NCI-H1092 (cell line): ENCODE measurements at places on chromosomes 4 and X.

- DNase-seq = no peak
These were observed 38.8 kb upstream of the AFAP1 start for GRCh38 chr4:7978489-7978888.

- no peak for DNase-seq
These were observed 436.5 kb upstream of the GALNTL6 start for GRCh38 chr4:171376724-171377123.

DNA sequence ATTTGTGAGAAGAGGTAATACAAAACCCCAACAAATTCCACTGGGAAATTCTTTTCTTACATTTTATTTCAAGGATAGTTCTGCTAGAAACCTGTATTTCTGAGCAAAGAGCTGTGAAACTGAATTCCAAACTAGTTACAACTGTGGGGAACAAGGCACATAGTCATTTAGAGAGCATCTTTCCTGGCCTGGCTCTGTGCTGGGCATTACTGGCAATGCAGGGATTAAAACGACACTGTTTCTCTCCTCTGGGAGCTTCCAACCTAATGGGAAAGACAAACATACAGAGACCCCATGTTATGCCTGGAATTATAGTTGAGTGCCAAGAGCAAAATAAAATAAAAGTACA lies 36.5 kb downstream of the SUPT20HL1 start:
- DNase-seq = no peak

GRCh38 chrX:68997911-68998310 lies 167.3 kb downstream of the PJA1 start:
- no peak for DNase-seq

GRCh38 chr4:5460106-5460801 lies 248.1 kb downstream of the EVC2 start:
- DNase-seq = peak; percentile 5

- DNase-seq = no peak
These were observed 46.7 kb downstream of the KCNIP4 start for GRCh38 chr4:21901831-21902230.

DNA sequence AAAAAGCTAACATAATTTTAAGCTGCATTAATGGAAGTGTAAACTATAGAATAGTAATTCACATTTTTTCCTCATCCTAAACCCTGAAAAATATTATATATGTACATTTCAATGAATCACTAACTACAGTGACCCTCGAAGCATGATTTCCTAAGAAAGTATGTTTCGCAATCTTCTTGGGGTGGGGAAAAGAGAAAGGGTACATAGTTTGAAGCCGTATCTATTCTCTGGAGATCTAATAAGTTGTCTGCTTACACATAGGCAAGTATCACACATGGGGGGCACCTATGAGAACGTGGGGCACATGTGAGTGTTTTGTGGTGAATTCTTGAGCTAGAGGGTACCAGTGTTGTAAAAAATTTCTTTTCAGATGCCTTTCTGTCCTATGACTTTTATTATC lies 71.2 kb downstream of the JADE1 start:
- no peak for DNase-seq

GRCh38 chr4:2712261-2712842 lies 43.8 kb downstream of the TNIP2 start:
- no peak for DNase-seq

DNA sequence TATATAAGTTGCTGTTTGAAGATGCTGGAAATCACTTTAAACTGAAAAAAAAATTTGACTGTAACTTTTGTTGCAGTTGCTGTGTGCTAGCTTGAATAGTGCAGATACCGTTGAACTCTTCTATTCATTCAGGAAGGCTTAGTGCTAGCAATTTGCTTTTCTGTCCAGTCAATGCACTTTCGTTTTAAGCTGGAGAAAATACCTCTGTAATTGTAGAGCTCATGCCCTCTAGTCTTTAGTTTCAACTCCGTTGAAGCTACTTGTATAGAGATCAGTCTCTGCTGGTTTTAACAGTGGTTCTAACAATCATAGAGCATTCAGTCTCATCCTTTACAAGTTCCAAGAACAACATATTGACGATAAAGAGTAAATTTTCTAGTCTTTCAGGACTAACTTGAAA lies 49.0 kb upstream of the TRPC3 start:
- no peak for DNase-seq

- no peak for DNase-seq
These were observed 54.5 kb downstream of the KLHL8 start for GRCh38 chr4:87165892-87166291.

GRCh38 chr4:121252224-121252806 lies 88.2 kb upstream of the TNIP3 start:
- peak; percentile 49 for DNase-seq

DNA sequence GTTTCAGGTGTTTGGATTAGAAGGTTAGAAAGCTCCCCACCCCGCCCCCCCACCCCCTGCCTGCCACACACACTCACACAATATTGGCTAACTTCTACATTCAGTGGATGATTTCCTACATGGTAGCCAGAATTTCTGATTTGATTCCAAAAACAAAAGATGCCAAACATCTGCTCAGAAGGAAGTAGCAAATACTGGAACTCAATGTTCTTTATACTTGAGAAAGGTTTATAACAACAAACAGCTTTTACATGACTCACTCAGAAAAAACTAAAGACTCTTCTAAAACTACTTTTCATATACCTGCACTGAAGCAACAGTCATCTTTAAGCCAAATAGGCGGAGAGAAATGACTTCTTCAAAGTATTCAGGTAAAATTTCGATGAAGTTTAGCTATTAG lies 750.5 kb upstream of the POU3F4 start:
- no peak for DNase-seq

DNA sequence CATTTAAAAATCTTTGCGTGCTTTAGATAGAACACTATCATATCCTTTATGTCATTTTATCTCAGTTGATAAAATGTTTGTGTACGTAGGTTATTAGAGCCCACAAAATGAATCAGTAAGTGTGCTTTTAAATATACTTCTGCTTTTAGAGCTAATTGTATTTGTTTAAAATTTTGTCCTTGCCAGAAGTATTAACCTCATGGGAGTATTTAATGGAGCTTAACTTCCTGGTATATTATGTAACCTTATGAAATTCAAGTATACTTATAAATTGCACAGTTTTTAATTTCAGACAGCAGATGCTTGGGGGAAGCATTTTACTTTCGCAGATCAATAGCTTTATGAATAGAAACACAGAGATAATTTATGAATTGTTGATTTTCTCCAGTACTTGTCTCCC lies 90.2 kb downstream of the DIPK2B start:
- DNase-seq = no peak

- no peak for DNase-seq
These were observed 9.0 kb upstream of the DUSP9 start for GRCh38 chrX:153638041-153638371.

DNA sequence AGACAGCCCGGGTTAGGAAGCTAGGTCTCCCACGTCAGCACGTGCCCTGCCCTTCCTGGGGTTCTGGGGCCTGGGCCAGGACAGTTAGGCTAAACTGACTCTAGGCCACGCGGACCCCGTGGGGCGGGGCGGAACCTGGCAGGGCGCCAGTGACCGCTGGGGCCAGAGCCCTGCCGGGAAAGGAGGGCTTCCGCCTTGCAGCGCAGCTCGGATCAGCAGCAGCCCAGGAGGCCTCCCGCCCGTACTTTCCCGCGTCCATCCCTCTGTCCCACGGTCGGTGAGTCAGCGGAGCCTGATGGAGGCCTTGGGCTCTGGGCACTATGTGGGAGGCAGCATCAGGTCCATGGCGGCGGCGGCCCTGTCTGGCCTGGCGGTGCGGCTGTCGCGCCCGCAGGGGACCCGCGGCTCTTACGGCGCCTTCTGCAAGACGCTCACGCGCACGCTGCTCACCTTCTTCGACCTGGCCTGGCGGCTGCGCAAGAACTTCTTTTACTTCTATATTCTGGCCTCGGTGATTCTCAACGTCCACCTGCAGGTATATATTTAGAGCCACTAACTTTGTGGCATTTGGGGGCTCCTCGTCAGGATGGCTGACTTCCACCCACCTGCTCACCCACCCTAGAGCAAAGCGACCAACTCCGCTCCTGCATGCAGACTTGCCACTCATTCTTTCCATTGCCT lies at the start of gene SMIM10:
Gene SMIM10, plus strand, starts transcription at position 191 of the 681 bp plus-strand sequence. Its CDS starts 105 bp downstream, at position 296.
- DNase-seq = no peak

- no peak for DNase-seq
These were observed 52.1 kb downstream of the KLHL34 start for GRCh38 chrX:21606002-21606401.

DNA sequence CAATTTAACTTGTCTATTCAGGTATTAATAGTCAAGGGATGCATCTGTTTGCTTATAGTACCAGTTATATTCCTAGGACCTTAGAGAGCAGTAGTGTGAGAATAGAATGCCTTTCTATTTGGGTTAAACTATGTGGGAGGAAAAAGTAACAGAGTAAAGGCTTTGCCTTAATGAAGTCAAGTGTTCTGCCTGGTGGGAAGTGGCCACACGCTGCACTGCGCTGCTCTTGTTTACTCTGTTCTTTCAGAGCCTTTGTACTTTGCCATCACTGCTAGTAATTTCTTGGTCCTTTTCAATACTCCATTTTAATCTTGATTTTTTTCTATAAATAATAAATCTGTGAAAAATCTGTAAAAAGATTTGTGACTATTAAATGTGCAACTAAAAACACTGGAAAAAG lies 38.0 kb downstream of the YIPF6 start:
- no peak for DNase-seq

DNA sequence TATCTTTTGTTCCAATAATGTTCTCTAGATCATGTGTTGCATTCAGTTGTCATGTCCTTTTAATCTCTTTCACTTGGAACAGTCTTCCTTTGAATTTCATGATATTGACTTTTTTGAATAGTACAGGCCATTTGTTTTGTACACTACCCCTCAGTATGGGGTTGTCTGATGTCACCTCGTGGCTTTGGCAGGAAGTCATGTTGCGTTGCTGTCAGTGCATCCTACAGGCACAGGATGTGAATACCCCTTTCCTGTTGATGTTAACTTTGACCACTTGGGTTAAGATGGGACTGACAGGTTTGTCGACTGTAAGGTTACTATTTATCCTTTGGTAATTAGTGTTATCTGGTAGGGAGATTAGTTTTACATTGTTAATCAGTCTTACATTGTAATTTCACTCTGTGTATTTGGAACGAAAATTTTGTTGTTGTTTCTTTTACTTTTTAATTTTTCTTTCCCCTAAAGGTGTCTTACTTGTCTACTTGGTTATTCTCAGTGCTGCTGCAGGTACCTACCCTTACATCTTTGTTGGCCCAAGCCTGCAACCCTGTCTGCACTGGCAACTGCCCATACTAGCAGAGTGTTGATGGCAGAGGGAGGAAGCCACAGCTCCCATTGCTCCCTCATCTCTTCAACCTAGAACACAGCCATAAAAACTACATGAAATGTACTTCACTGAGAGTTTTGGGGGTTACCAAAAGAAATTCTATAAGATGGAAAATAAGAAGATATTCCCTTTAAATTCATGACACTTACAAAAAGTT lies 14.7 kb upstream of the ATP8A1 start:
- DNase-seq = no peak

DNA sequence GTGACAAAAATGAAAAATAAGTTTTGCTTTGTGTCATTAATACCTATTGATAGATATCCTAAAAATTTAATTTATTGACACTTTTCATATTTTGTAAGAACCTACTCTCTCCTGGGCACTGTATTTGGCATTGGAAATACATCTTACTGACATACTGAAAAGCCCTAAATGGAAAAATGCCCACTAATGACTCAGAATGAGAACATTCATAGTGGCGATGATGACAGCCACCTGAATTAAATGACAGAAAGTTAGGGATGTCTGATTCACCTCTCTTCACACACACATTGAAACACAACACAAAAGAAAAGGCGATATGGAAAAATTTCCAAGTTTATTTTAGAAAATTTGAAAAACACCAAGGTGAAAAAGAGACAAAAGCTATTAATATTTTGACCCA lies 992.3 kb downstream of the STPG2 start:
- no peak for DNase-seq

GRCh38 chrX:95622200-95622599 lies 1062.4 kb upstream of the DIAPH2 start:
- no peak for DNase-seq

GRCh38 chr4:158255727-158256324 lies 45.5 kb downstream of the TMEM144 start:
- no peak for DNase-seq

DNA sequence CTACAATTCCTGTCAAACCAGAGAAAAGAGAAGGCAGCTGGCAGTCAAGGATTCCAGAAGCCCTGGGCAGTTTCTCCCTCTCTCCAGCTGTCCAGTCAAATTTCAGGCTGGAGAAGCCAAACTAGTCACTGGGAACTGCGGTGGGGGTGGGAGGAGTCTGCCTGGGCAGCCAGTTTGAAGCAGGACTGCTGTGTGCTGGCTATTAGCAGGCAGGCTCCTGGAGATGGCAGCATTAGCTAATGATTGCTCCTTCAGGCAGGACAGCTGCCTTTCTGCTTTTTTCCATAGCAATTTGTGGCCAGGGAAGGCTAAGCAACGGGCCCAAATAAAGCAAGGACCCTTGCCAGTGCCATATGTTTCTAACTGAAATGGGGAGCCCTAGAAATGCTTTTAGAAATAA lies 44.7 kb upstream of the FGF13 start:
- DNase-seq = no peak

DNA sequence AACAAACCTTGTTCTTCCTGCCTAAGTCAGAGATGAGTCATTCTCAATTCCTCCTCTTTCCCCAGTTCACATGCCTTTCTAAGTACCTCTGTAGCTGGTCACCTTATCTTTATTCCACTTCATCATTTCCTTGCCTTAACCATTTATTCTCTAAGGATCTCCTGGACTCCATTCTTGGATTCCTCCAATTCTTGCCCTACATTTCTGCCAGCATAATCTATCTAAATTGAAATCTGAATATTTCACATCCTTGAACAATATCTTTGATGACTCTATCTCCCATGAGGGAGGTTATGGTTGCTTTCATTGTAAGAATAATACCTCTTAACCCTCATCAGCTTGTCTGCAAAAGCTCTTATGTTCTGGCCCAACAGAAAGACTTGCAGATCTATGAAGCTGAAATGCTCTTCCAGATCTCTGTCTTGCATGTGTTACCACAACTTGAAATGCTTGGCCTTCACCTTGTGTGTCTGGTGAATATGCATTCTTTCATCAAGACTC lies 28.6 kb upstream of the PDE5A start:
- no peak for DNase-seq

GRCh38 chr4:128177498-128177897 lies 110.1 kb downstream of the PGRMC2 start:
- no peak for DNase-seq

DNA sequence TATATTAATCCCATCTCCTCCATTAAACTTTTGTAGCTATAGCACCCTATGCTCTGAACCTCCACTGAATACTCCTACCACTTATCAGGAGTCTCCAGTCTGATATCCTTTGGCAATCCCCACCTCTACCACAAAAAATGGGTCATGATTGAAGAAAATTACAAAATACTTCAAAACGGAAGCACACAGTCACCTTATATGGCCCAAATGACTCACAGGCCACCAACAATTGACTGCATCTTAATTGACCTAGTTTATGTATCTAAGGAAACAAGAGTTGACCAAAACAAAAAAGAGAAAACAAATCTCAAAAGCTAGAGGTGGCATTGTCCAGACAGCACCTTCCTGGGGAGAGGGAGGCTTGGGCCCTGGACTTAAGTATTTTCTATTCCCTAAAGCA lies 120.0 kb upstream of the DIAPH2 start:
- DNase-seq = no peak
